Pancreas (tissue), 10 donors: ENCODE measurements at places on chromosomes 2 and 18. TPM values are rescaled to one million over a fixed set of nuclear protein-coding genes. Genes with fewer than 3 reads are reported as not detected.

Gene CD8B
- 0.67 TPM for total RNA-seq

Gene MOGAT1
- total RNA-seq = 0.38 TPM

Gene RAMP1
- total RNA-seq = 53.3 TPM

Gene SIX3
- total RNA-seq = 0.34 TPM

Gene FARSB
- total RNA-seq = 6.1 TPM

Gene SPDYA
- 0.49 TPM for total RNA-seq

Gene MRPL19
- 28.5 TPM for total RNA-seq

Gene STARD6
- not detected for total RNA-seq

- DNase-seq = no peak
- no peaks in the 10 kb centered on the region for H3K27me3 ChIP-seq
- no peak overlapping the region for H3K4me3 ChIP-seq
- no peak overlapping the region for H3K27ac ChIP-seq
- no peaks in the 10 kb centered on the region for H3K4me1 ChIP-seq
Observed at GRCh38 chr18:12445554-12445953, 37.8 kb downstream of the PRELID3A start.

DNA sequence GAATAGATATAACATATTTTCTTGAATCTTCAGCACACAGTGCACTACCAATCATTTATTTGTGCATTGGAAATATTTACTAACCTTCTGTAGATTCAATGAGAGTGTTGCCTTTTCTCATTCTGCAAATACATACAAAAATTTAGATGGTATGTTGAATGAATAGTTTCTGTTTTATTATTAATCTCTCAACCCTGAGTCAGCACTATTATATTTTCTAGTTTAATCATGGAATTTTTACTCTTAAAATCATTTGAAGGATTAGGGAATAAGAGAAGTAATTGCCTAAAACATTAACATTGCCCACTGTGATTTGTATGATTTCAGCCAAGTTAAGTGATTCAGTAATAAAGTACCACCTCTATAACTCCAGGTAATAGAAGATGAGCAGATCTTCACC is 370.2 kb upstream of the CDH7 start:
- no peaks in the 10 kb centered on the region for H3K27me3 ChIP-seq
- H3K4me1 ChIP-seq = no peaks in the 10 kb centered on the region
- no peaks in the 10 kb centered on the region for H3K36me3 ChIP-seq
- DNase-seq = no peak
- no peak overlapping the region for H3K27ac ChIP-seq
- no peak overlapping the region for H3K4me3 ChIP-seq

DNA sequence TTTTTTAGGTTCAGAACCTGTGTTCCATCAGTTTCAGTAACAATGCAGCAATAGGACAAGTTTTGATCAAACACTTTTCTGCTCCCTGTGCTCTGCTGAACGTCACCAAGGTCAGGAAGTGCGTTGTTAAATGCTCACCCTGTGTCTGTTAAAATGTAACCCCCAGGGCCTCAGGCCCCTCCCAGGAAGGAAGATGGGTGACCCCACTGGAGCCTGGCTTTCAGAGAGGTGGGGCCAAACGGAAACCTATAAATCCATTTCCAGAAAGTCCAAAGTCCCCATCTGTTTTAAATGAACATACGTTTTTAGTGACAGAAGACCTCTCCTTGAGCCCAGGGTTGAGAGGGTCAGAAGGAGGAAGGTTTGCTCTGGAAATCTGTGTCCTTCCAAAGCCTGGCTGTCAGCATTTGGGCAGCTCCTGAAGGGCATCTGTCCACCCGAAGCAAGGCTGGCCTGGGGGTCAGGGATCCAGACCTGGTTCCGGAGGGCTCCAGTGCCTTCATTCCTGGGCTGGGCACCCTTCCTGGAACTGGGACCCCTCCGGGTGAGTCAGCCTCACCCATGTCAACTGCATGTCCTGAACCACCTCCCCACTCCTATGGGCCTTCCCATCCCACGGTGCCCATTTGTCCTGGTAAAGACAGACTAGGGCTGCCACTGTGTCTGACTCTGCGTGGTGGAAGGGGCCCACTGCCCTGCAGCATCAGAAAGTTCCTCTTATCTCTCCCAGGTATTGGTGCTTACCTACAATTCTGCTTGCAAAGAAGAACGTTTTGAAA is 117.4 kb upstream of the COPS8 start:
- no peak overlapping the region for H3K4me3 ChIP-seq
- DNase-seq = no peak
- peaks cover 8% of the 10 kb centered on the region for H3K4me1 ChIP-seq
- no peaks in the 10 kb centered on the region for H3K36me3 ChIP-seq

- no peak overlapping the region for H3K4me3 ChIP-seq
- no peaks in the 10 kb centered on the region for H3K27me3 ChIP-seq
- peaks cover 13% of the 10 kb centered on the region for H3K4me1 ChIP-seq
- H3K36me3 ChIP-seq = no peaks in the 10 kb centered on the region
- no peak for DNase-seq
Observed at GRCh38 chr2:85956646-85957039, 67.9 kb upstream of the ST3GAL5 start.

GRCh38 chr2:105296017-105296611 is 33.4 kb downstream of the TGFBRAP1 start:
- no peaks in the 10 kb centered on the region for H3K27me3 ChIP-seq
- H3K4me3 ChIP-seq = no peak overlapping the region
- DNase-seq = no peak
- H3K27ac ChIP-seq = no peak overlapping the region
- H3K36me3 ChIP-seq = peaks cover 6% of the 10 kb centered on the region
- no peaks in the 10 kb centered on the region for H3K4me1 ChIP-seq

DNA sequence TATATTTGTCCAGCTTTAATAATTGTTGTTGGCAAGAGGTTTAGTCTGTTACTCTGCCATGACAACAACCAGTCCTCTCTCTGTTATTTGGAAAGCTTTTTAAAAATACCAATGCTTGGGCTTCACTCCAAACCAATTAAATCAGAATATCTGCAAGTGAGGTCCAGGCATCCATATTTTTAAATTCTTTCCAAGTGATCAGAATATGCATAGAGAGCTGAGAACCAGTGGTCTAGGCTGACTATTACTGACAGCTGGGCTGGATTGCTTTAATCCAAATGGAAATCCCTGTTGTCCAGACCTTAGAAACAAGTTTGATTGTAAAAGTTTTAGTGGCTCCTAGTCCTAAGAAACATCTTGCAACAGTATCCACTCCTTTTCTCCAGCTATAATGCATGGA is 1059.7 kb upstream of the ACVR2A start:
- no peaks in the 10 kb centered on the region for H3K4me1 ChIP-seq
- H3K27me3 ChIP-seq = no peaks in the 10 kb centered on the region
- H3K27ac ChIP-seq = no peak overlapping the region
- DNase-seq = no peak

- H3K4me1 ChIP-seq = no peaks in the 10 kb centered on the region
- no peaks in the 10 kb centered on the region for H3K27me3 ChIP-seq
- H3K27ac ChIP-seq = no peak overlapping the region
- no peaks in the 10 kb centered on the region for H3K36me3 ChIP-seq
- DNase-seq = no peak
Observed at GRCh38 chr2:232264081-232264480, 114.5 kb upstream of the ALPP start.

DNA sequence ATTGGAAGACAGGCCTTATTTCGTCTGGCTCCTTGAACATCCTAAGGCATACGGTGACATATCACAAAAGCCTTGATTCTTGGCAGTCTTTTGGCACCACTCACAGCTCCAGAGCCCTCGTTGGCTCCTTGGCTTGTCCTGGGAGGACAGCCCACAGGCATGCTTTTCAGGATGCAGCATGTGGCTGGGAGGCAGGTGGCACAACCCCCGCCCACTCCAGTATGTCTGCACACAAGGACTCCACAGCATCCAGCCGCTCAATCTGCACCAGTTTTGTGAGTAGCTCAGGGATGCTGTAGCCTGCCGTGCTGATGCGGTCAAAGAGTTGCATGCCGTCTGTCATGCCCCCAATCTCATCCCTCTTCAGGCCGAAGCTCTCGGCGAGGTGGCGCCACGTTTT is 92.3 kb downstream of the EDAR start:
- H3K4me3 ChIP-seq = no peak overlapping the region
- no peak overlapping the region for H3K27ac ChIP-seq
- H3K4me1 ChIP-seq = no peaks in the 10 kb centered on the region
- no peaks in the 10 kb centered on the region for H3K36me3 ChIP-seq

DNA sequence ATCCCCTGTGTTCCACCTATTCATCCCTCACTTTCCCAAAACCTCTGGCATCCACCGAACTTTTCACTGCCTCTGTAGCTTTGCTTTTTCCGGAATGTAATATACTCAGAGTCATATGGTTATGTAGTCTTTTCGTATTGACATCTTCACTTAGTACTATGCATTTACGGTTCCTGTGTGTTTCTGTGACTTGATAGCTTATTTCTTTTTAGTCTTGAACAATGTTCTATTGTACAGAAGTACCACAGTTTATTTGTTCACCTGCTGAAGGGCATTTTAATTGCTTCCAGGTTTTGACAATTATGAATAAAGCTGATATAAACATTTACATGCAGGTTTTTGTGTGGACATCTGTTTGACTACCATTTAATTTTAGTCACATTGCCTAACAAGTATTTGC is 154.7 kb upstream of the DOK6 start:
- no peak overlapping the region for H3K4me3 ChIP-seq
- H3K4me1 ChIP-seq = no peaks in the 10 kb centered on the region
- DNase-seq = no peak

- H3K36me3 ChIP-seq = no peaks in the 10 kb centered on the region
- H3K4me3 ChIP-seq = no peak overlapping the region
- no peaks in the 10 kb centered on the region for H3K27me3 ChIP-seq
- no peaks in the 10 kb centered on the region for H3K4me1 ChIP-seq
- no peak for DNase-seq
Observed at GRCh38 chr2:1360557-1361250, 52.6 kb upstream of the TPO start.

GRCh38 chr2:148279216-148279615 is 258.3 kb downstream of the MBD5 start:
- no peaks in the 10 kb centered on the region for H3K4me1 ChIP-seq
- H3K4me3 ChIP-seq = no peak overlapping the region
- H3K27ac ChIP-seq = no peak overlapping the region
- no peaks in the 10 kb centered on the region for H3K36me3 ChIP-seq
- DNase-seq = no peak
- no peaks in the 10 kb centered on the region for H3K27me3 ChIP-seq

GRCh38 chr2:25041307-25041927 is 459 bp upstream of the EFR3B start:
- no peaks in the 10 kb centered on the region for H3K27me3 ChIP-seq
- H3K27ac ChIP-seq = peak overlapping the region; percentile 68
- peak overlapping the region; percentile 26 for H3K4me3 ChIP-seq
- H3K36me3 ChIP-seq = no peaks in the 10 kb centered on the region

DNA sequence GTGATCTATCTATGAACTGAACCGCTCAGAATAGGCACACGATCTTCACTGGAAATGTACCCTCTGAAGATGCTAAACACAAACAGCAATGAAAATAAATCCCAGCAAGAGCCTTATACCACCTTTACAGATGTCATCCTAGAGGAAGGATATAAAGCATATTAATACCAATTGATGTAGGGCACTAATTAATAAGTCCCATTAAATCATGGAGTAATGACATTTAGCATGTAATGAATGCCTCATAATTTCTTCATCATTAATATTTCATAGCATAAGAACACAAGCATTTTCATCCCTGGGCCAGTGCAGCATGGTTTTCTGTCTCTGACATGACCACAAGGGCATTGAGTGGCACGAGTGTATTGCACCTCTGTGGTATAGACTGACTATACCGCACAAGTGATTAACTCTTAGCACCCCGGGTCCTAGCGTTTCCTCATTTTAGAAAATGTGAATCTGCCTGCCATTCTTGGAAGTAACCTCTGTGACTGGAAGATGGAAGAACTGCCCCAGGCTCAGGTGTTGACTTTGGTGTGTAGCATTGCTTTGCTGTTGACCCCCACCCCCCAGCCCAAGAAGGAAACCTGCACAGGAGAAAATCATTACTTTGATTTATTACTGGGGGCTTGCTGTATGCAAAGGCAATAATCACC is 1.4 kb upstream of the TMEM178A start:
- no peaks in the 10 kb centered on the region for H3K4me1 ChIP-seq
- no peaks in the 10 kb centered on the region for H3K27me3 ChIP-seq
- no peak overlapping the region for H3K4me3 ChIP-seq
- no peak overlapping the region for H3K27ac ChIP-seq
- no peak for DNase-seq

DNA sequence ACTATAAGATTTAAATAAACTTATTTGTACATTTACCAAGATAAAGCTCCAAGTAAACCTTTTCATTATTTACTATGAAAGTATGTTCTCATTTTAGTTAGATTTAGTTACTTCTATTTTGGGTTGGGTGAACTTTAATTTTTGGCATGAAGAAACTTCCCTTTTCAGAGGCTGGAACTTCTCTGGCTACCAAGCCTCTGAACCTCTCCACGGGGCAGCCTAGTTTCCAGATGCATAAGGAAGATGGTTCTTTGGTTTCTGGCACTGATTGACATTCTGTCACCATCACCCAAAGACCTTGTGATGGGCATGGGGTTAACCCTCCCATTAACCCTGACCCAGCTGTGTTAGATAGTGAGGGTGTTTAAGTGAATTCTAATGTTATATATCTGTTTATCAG is 17.1 kb downstream of the PSD4 start:
- no peak for DNase-seq
- no peak overlapping the region for H3K4me3 ChIP-seq
- H3K27ac ChIP-seq = no peak overlapping the region
- H3K36me3 ChIP-seq = no peaks in the 10 kb centered on the region

GRCh38 chr18:30991397-30991796 is 51.1 kb downstream of the DSC3 start:
- DNase-seq = no peak
- H3K27me3 ChIP-seq = no peaks in the 10 kb centered on the region
- no peak overlapping the region for H3K27ac ChIP-seq

GRCh38 chr18:74331404-74331803 is 15.8 kb downstream of the C18orf63 start:
- no peak overlapping the region for H3K27ac ChIP-seq
- H3K36me3 ChIP-seq = no peaks in the 10 kb centered on the region
- no peak overlapping the region for H3K4me3 ChIP-seq
- no peaks in the 10 kb centered on the region for H3K27me3 ChIP-seq

GRCh38 chr2:20999906-21000645 is 43.8 kb downstream of the APOB start:
- no peaks in the 10 kb centered on the region for H3K4me1 ChIP-seq
- no peak for DNase-seq
- no peak overlapping the region for H3K27ac ChIP-seq
- H3K27me3 ChIP-seq = no peaks in the 10 kb centered on the region
- H3K36me3 ChIP-seq = no peaks in the 10 kb centered on the region

DNA sequence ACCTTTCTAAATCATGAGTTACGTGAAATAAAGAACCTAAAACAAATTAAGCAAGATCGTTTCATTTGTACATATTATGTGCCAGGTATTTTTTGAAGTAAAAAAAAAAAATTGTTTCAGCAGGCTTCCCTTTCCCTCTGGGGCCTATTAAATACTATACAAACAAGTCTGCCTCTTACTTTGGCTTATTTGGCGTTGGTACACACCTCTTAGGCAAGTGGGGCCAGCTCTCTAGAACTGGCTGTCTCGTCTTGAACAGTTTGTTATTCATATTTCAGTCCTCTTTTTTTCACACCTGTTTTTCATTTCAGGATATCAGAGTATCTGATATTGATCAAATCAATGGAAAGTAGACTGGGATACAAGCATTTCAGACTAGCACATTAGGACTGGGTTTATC is 27.4 kb upstream of the PPP3R1 start:
- no peaks in the 10 kb centered on the region for H3K27me3 ChIP-seq
- no peak overlapping the region for H3K27ac ChIP-seq
- H3K36me3 ChIP-seq = no peaks in the 10 kb centered on the region
- no peak for DNase-seq
